Type B pancreatic cell (in vitro differentiated cells): ENCODE measurements at places on chromosomes 1 and 21. TPM values are rescaled to one million over a fixed set of nuclear protein-coding genes. Genes with fewer than 3 reads are reported as not detected.

GRCh38 chr1:8283058-8283884 is 34.6 kb upstream of the SLC45A1 start:
- no peak for DNase-seq

DNA sequence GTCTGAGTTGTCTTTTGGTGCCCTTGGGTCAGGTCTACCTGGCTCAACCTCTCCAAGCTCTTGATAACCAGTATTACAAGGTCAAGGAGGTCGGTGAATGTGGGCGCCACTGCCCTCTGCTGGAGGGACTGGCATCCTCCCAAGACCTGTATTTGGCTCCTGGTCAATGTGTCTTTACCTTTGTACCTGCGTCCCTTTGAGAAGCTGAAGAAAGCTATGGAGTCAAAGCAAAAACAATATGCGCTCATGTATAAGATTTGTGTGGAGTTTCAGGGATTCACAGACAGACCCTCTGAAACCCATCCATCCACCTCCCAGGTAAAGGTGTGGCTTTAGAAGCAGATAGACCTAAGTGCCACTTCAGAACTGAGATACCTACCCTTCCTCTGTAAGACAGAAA is 61.8 kb upstream of the NBL1 start:
- DNase-seq = no peak

GRCh38 chr1:166977951-166978350 is 2.6 kb upstream of the ILDR2 start:
- DNase-seq = no peak

GRCh38 chr1:218712677-218713076 is 367.5 kb downstream of the TGFB2 start:
- DNase-seq = no peak

The TRMT13 gene
- 13.9 and 25.1 TPM in 2 replicates for total RNA-seq

The PRAMEF10 gene
- not detected in 2 replicates for total RNA-seq

The WNT4 gene
- total RNA-seq = 9.8 and 26.4 TPM in 2 replicates

GRCh38 chr1:22529901-22530621 is 33.2 kb upstream of the EPHA8 start:
- no peak for DNase-seq

- no peak for DNase-seq
Observed at GRCh38 chr1:70608815-70609214, 197.7 kb downstream of the CTH start.

GRCh38 chr1:116002781-116003420 is 26.6 kb downstream of the SLC22A15 start:
- no peak for DNase-seq
